ENCODE measurements at places on chromosomes 1 and 21.

- DNase-seq: no peak
Observed at GRCh38 chr21:44892536-44893277, 19.2 kb upstream of the PTTG1IP start.

GRCh38 chr1:47990286-47990685 is 6.9 kb downstream of the TRABD2B start:
- no peak for DNase-seq

DNA sequence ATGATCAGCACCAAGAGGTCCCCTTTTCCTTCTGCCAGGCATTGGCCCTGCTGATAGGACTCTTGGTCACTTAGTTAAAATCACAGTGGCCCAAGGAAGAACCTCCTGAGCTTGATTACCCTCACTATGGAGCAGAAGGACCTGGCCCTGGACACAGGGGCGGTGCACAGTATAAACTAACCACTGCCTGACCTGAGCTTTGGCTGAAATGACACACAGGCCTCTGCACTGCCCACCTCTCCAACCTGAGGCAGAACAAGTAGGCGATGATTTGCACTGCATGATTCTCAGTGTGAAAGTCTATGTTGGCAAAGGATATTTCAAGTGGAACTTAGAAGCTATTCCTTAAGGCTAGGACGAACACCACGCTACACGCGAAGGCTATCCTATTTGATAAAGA is 48.5 kb downstream of the CAPN2 start:
- no peak for DNase-seq

- DNase-seq: no peak
Observed at GRCh38 chr21:42640486-42640885, 12.9 kb upstream of the PDE9A start.

GRCh38 chr1:67748630-67749029 is 63.6 kb downstream of the GADD45A start:
- DNase-seq: no peak

DNA sequence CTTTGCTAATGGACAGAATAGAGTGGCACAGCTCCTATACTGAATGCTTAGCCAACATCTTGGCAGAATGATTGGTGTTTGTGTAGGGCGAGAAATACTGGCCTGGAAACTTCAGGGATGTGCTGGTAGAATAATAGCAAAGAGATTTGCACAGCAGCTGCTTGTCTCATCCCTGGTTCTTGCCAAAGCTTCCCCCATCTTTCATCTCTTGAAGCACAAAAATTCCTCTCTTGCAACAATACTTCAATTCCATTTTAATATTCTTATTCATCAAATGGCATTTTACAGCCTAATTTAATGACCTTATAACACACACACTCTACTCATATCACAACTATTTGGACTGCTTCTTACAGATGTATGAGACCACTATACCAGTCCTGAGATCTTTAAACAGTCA is 37.7 kb downstream of the LHX8 start:
- no peak for DNase-seq

DNA sequence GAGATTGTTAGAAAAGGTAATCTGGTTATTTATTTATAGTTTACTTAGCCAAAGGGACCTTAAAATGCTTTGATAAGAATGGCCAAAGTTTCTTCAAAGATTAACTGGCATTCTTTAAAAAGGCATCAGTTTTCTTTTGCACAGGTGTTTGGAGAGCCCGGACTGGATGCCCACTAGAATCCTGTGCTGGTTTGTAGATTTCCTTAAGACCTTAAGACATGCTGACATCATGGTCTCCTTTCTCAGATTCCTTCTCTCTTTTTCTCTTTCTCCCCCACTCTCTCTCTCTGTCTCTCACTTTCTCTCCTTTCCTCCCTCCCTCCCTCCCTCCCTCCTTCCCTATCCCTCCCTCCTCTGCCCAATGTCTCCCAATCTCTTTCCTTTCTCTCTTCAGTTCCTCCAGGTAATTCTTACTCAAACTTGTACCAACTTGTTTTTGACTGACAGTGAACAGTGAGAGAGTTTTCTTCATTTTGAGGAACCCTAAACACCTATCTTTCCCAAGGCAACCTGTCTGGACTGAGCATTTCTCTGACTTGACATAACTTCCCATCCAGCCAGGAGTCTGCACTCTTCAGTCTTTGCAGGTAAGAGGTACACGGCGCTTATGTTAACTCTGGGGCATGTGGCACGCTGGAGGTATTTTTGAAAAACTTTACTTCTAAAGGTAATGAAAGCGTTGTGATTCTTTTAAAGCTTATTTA is at the start of gene KCNJ15:
Gene KCNJ15 (plus strand): TSS at position 393 of the 704 bp plus-strand sequence. CDS start 42,271 bp downstream, outside the sequence.
- DNase-seq: no peak

- DNase-seq: no peak
Observed at GRCh38 chr1:214850432-214851050, 232.0 kb upstream of the KCNK2 start.

DNA sequence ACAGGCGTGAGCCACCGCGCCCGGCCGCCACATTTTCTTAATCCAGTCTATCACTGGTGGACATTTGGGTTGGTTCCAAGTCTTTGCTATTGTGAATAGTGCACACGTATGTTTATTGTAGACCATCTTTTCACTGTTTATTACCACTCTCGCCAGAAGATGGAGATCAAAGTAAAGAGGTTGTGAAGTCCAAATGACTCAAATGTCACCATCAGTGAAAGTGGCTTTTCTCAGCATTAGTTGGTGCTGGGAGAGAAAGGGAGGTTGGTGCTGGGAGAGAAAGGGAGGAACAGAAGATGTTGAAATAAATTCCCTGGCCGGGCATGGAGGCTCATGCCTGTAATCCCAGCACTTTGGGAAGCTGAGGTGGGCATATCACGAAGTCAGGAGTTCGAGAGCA is 10.4 kb upstream of the UHMK1 start:
- no peak for DNase-seq

GRCh38 chr1:44895919-44896734 is 53.1 kb upstream of the PTCH2 start:
- no peak for DNase-seq

GRCh38 chr1:192518700-192519099 is 56.9 kb upstream of the RGS1 start:
- DNase-seq: no peak

GRCh38 chr1:197619008-197619640 is 156.2 kb downstream of the DENND1B start:
- no peak for DNase-seq

DNA sequence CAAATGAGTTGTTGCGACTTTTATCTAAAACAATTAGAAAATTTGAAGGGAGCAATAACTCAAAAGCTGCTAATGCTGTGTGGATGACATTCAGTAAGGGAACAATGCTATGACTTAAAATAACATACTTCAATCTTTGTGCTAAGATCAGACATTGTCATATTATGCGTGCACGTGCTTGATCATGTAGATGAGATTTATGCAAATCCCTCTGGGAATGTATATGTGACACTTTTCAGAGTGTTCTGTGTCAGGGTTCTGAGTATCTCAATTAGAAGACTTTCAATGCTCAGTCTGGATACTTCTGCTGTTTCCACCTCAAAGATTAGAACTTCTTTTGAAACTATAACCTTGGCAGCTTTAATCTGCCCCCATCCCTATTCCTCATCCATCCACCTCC is 18.6 kb upstream of the POU2F1 start:
- no peak for DNase-seq

- DNase-seq: no peak
Observed at GRCh38 chr1:6688001-6688400, 13.6 kb downstream of the DNAJC11 start.

GRCh38 chr1:41149570-41149969 is 92.5 kb downstream of the SCMH1 start:
- no peak for DNase-seq

DNA sequence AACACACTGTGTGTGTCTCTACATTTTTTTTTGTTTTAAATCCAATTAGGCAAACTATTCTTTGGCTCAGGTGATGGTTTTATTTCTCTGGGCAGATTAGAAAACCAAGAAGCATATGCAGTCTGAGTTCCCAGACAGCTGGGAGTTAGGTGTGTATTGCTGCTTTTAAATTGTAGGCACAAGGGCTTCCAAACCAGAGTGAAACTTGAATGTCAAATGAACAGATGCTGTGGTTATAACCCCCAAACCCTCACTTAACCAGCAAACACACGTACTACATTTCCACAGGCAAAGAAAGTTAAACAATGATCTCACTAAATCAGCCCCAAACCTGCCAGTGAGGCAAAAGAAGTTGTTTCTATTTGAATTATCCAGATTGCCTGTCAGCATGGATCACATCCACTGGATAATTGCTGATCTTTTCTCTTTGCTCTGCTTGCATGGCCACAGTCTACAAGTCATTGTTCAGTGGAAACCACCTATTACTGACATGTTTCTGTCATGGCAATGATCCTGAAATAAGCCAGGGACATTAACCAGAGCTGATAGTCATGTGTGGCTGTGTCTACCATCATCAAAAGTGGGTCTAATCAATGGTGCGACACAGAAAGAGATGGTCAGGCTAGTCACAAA is 576.5 kb upstream of the PLXNA2 start:
- no peak for DNase-seq

All from coronary artery (tissue), 2 donors.